Smooth muscle cell of the coronary artery (primary cell): ENCODE measurements at places on chromosomes 3 and 15. TPM values are rescaled to one million over a fixed set of nuclear protein-coding genes. Genes with fewer than 3 reads are reported as not detected.

RHOV gene
- total RNA-seq: under 0.01 TPM in 1 of 2 replicates, not detected in the other

EBLN2 gene
- total RNA-seq: 3.9 and 4.0 TPM in 2 replicates

ARL6IP5 gene
- total RNA-seq: 80.0 and 117 TPM in 2 replicates

GP9 gene
- total RNA-seq: not detected in 2 replicates

ALCAM gene
- 29.7 and 147 TPM in 2 replicates for total RNA-seq

TMCO5A gene
- not detected in 2 replicates for total RNA-seq

FETUB gene
- not detected in 2 replicates for total RNA-seq

PROK2 gene
- not detected in 2 replicates for total RNA-seq

OIP5 gene
- 2.2 TPM in 1 of 2 replicates, not detected in the other for total RNA-seq

CBLB gene
- total RNA-seq: 17.4 and 21.5 TPM in 2 replicates

LAMB2 gene
- 460 and 630 TPM in 2 replicates for total RNA-seq
